ENCODE measurements at places on chromosomes 1 and 21. TPM values are rescaled to one million over a fixed set of nuclear protein-coding genes. Genes with fewer than 3 reads are reported as not detected.

GRCh38 chr1:2529784-2530512 lies at the start of gene HES5:
HES5 (minus strand) TSS chr1:2530263; CDS start chr1:2530164, 99 bp downstream.
- H3K36me3 ChIP-seq, result no peaks in the 10 kb centered on the region
- H3K4me3 ChIP-seq, result peak within 1 kb of the TSS; percentile 59
- peak; percentile 57 for DNase-seq
- peaks cover 16% of the 10 kb centered on the region for H3K27me3 ChIP-seq
- H3K4me1 ChIP-seq, result peaks cover 13% of the 10 kb centered on the region

SPRR2B gene
- not detected for total RNA-seq

CXADR gene
- total RNA-seq, result 0.28 TPM

- no peak overlapping the region for H3K27ac ChIP-seq
- DNase-seq, result no peak
- H3K36me3 ChIP-seq, result no peaks in the 10 kb centered on the region
Measured at GRCh38 chr1:41768583-41768982, 150.1 kb downstream of the HIVEP3 start.

DNA sequence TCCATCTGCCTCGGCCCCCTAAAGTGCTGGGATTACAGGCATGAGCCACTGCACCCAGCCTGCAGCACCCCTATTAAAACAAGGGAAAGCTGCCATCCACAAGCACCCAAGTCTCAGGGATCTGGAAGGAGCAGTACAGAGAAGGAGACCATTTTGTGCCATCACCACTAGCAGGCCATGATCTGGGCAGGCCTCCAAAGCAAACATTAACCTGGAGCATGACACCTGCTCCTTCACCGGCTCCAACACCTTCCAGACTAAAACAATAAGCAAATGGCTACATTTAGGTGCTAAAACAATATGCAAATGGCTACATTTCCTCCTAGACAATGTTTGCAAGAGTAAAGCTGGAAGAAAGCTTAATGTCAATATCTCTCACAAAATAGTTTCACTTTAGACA lies 16.7 kb downstream of the MEAF6 start:
- DNase-seq, result no peak
- peaks cover 21% of the 10 kb centered on the region for H3K36me3 ChIP-seq
- no peaks in the 10 kb centered on the region for H3K27me3 ChIP-seq
- no peaks in the 10 kb centered on the region for H3K4me1 ChIP-seq
- H3K4me3 ChIP-seq, result no peak overlapping the region

MATN1 gene
- 0.26 TPM for total RNA-seq

DNA sequence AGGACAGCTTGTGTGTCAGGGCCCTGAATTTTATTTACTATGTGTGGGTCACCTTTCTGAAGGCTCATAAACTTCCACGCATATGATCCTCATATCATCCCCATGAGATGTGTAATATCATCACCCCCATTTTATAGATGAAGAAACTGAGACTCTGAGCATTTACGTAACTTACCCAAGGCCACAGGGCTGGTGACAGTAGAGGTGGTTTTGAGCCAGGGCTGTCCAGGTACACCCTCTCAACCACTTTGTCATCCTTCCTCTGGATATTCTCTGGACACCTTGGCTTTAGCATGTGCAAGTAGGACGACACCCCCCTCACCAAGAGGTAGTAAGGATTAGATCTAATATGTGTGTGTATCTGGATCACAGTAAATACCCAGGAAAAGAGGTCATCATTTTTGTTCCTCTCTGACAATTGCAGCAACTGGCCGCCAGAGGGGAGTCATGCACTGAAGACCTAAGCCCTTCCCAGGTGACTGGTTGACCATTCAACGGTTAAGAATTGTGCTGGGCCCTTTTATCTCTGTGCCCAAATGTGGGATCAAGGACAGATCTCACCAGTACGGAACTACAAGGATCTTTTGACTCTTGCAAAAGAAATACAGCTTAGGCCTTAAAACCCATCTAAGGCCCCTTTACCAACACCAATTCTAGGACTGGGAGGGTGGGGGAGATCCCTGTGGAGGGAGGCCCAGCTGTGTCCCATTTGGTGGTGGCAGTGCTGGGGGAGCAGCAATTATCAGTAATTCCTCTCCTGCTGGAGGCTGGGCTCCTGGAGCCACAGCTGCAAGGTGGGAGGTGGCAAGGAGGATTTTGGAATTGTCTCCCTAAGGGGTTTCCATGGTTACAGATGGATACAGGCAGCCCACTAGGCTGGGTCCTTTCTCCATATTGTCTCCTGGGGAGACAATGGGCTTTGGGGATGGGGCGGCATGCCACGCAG lies 13.7 kb upstream of the E2F2 start:
- peaks cover 1% of the 10 kb centered on the region for H3K27me3 ChIP-seq
- peaks cover 8% of the 10 kb centered on the region for H3K4me1 ChIP-seq
- H3K4me3 ChIP-seq, result no peak overlapping the region
- no peaks in the 10 kb centered on the region for H3K36me3 ChIP-seq

LRRC7 gene
- not detected for total RNA-seq

GRCh38 chr1:245084551-245084950 lies 70.2 kb upstream of the KIF26B start:
- H3K27ac ChIP-seq, result no peak overlapping the region
- no peaks in the 10 kb centered on the region for H3K36me3 ChIP-seq
- DNase-seq, result no peak
- H3K27me3 ChIP-seq, result no peaks in the 10 kb centered on the region
- H3K4me3 ChIP-seq, result no peak overlapping the region

RIMKLA gene
- total RNA-seq, result 3.6 TPM

AVPR1B gene
- total RNA-seq, result not detected

DNA sequence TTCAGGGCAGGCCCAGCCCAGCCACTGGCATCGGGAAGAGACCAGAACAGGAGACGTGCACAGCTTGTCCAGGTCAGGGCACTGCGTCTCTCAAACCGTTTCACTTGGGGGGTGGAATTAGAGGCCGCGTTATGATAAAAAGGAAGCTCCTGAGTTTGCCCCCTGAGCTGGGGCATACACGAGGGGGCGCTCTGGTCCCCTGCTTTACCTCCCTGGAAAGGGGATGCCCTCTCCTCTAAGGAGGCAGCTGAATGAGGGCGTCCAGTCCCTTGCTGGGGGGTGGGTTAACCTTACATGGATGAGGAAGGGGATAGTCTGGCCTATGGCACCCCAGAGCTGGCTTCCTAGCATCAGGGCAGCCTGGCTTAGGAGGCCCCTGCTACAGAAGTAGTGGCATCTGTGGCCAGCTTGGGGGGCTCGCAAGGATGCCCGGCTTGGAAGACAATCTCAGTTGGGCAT lies 2.3 kb downstream of the MYOG start:
- H3K4me3 ChIP-seq, result no peak overlapping the region
- peaks cover 2% of the 10 kb centered on the region for H3K4me1 ChIP-seq
- H3K36me3 ChIP-seq, result peaks cover 2% of the 10 kb centered on the region
- H3K27ac ChIP-seq, result no peak overlapping the region

DNA sequence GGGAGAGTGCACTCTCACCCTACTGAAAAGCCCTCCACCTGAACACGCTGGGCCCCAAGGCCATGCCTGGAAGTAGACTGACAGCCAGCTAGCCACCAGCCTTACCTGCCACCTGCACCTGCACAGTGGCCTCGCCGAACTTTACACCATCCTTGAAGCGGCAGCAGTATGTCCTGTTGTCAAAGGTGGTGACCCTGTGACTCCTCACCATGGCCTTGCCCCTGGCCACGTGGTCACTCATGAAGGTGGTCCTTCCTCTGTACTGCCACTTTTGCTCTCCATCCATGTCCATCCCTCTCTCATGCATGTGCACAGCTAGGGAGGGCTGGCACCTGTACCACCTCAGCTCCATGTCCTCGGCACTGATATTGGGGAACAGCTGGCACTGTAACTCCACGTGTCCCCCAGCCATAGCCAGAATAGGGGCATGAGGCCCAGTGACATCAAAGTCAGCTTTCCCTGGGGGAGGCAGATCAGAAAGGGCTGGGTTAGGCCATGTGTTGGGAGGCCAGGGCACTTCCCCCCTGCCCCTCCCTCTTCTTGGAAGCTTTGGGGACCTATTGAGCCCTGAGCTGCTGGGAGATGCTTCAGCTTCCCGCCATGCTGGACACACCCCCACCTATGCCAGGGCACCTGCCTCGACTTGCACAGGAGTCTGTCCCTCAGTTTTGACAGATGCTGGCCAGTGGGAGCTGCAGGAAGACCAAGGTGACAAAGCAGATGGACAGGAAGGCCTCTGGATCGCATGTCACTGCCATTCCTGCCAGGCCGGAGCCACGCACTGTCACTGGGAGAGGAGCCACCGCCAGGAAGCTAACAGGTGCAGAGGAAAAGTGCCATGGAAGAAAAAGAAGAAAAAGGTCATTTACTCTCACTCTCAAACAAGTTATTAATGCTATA lies 24.6 kb downstream of the RNF187 start:
- peaks cover 31% of the 10 kb centered on the region for H3K4me1 ChIP-seq
- H3K27me3 ChIP-seq, result peaks cover 31% of the 10 kb centered on the region
- no peak overlapping the region for H3K27ac ChIP-seq
- H3K36me3 ChIP-seq, result no peaks in the 10 kb centered on the region
- H3K4me3 ChIP-seq, result no peak overlapping the region

- no peak overlapping the region for H3K4me3 ChIP-seq
- no peaks in the 10 kb centered on the region for H3K27me3 ChIP-seq
- peaks cover 6% of the 10 kb centered on the region for H3K36me3 ChIP-seq
- H3K4me1 ChIP-seq, result peaks cover 13% of the 10 kb centered on the region
Measured at GRCh38 chr1:53317646-53318539, 10.0 kb downstream of the LRP8 start.

GRCh38 chr1:30872033-30872947 lies 36.3 kb downstream of the SDC3 start:
- H3K36me3 ChIP-seq, result peaks cover 1% of the 10 kb centered on the region
- no peak for DNase-seq
- H3K4me3 ChIP-seq, result no peak overlapping the region
- no peaks in the 10 kb centered on the region for H3K4me1 ChIP-seq

DNA sequence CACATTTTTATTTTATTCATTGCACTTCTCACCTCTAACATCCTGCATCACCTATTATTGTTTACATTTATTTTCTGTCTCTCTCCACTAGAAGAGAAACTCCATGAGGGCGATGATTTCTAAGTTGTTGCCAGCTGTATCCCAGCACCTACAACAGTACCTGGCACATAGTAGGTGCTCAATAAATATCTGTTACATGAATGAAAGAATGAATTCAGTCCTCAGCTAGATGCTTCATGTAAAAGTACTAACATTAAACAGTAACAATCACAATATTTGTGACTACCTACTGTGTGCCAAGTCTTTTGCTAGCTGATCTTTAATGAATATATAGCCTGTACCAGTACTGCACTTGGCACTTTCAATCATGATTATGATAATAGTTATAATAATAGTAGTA lies 3.0 kb downstream of the TAS1R2 start:
- DNase-seq, result no peak
- no peaks in the 10 kb centered on the region for H3K27me3 ChIP-seq
- H3K36me3 ChIP-seq, result no peaks in the 10 kb centered on the region
- H3K4me3 ChIP-seq, result no peak overlapping the region
- no peaks in the 10 kb centered on the region for H3K4me1 ChIP-seq

- DNase-seq, result no peak
- peaks cover 1% of the 10 kb centered on the region for H3K36me3 ChIP-seq
- H3K4me3 ChIP-seq, result no peak overlapping the region
- H3K27ac ChIP-seq, result no peak overlapping the region
- H3K27me3 ChIP-seq, result peaks cover 16% of the 10 kb centered on the region
- peaks cover 26% of the 10 kb centered on the region for H3K4me1 ChIP-seq
Measured at GRCh38 chr1:8165595-8166360, 139.7 kb upstream of the ERRFI1 start.

DNA sequence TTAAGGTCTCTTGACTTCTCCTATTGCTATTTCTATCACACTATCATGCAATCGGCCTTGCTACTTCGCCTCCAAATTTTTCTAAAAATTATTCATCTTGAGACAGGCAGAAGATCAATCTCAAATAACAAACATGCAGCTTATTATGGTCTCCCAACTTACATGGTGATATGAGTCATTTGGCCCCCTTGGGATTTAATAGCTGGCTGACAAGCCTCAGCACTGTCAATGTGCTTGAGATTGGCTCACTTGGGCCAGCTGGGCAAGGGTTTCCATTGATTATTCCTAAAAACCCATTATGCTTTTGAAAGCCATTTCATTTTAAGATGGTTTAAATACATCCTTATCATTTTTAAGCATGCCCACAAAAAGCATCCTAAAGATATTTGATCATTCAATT lies 224.5 kb upstream of the NFIA start:
- no peaks in the 10 kb centered on the region for H3K27me3 ChIP-seq
- DNase-seq, result no peak
- no peaks in the 10 kb centered on the region for H3K4me1 ChIP-seq
- H3K27ac ChIP-seq, result no peak overlapping the region
- no peak overlapping the region for H3K4me3 ChIP-seq
- H3K36me3 ChIP-seq, result no peaks in the 10 kb centered on the region
